ENCODE measurements at places on chromosomes 3 and 15. TPM values are rescaled to one million over a fixed set of nuclear protein-coding genes. Genes with fewer than 3 reads are reported as not detected.

Gene TRH
- total RNA-seq, result 1.7 TPM

Gene KCNMB2
- total RNA-seq, result 0.47 TPM

Gene ZFAND6
- total RNA-seq, result 80.1 TPM

Gene EEF1AKMT4
- 1.7 TPM for total RNA-seq

Gene KNG1
- not detected for total RNA-seq

Gene GP5
- 0.15 TPM for total RNA-seq

Gene LRTM1
- not detected for total RNA-seq

Gene ERICH6
- 0.69 TPM for total RNA-seq

Gene TUSC7
- not detected for total RNA-seq

Gene CYP1A2
- total RNA-seq, result not detected

Gene SEC22C
- 36.9 TPM for total RNA-seq

Gene GRAMD1C
- total RNA-seq, result 2.1 TPM

Gene IL5RA
- total RNA-seq, result not detected

Gene ADAMTS9
- 2.3 TPM for total RNA-seq

Gene MESP2
- not detected for total RNA-seq

Gene KBTBD12
- not detected for total RNA-seq

Gene IQCF5
- total RNA-seq, result not detected

Gene RBPMS2
- total RNA-seq, result 2.0 TPM

Gene CTXN2
- 0.22 TPM for total RNA-seq

All from glutamatergic neuron (in vitro differentiated cells).